ENCODE measurements at places on chromosomes 7 and 10.

GRCh38 chr7:151088019-151088855, 2.0 kb downstream of the AGAP3 start:
- no peak for DNase-seq

DNA sequence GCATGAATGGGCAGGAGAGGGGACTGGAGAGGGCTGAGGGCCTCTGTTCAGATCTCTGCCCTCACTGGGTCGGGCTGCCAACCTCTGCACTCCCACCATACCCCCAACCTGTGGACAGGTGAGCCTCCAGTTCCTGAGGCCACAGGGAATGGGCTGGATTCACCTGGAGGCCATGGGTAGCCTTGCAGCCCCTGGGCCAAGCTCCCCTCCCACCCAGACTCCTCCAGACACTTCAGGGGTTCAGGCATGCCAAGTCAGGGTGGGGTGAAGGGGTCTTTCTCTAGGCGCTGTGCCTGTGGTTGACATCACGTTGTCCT, 80.5 kb downstream of the ZMIZ1 start:
- DNase-seq = no peak

- no peak for DNase-seq
Measured at GRCh38 chr7:130962109-130962508, 228.1 kb upstream of the KLF14 start.

DNA sequence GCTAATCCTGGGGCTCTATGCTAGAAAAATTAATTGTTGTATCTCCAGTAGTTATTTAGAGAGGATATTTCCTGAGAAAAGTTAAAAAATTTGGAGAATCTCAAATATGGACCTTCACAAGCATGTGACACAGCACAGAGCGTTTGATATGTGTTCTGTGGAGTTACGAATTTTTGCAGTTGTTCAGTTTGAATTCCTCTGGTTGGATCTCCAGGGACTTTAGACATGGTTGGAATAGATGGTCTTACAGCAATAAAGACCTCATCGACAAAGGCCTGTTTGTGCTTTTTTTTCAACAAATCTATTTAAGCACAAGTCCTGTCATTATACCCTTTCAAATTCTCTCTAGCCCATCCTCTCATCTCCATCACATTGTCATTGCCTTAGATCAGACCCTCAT, 138.0 kb downstream of the TES start:
- no peak for DNase-seq

Measured in A172 (cell line).